ENCODE measurements at places on chromosomes 11 and 22.

GRCh38 chr11:37076866-37077265 lies 478.8 kb upstream of the RAG2 start:
- no peak for DNase-seq

DNA sequence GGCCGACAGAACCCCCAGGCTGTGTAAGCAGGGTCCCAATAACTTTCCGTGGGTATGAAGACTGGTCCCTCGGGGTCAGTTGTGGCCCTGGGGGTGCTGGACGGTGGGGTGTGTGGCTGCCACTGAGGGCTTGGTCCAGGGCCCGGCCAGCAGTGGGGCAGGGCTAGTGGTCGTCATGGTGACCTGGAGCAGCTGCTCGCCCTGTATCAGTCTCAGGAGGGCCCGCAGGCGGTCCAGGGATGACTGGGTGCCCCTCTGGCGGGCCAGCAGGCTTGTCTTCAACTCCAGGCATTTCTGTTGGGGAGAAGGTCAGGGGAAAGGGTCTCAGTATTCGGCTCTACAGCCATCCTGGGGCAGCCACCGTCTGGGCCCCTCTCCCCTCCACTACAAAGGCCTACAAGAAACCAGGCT lies 126.8 kb downstream of the PHF21B start:
- DNase-seq = no peak

- no peak for DNase-seq
Observed at GRCh38 chr11:35711173-35711910, 48.8 kb downstream of the TRIM44 start.

- no peak for DNase-seq
Observed at GRCh38 chr22:38700270-38700788, 414 bp downstream of the JOSD1 start.

DNA sequence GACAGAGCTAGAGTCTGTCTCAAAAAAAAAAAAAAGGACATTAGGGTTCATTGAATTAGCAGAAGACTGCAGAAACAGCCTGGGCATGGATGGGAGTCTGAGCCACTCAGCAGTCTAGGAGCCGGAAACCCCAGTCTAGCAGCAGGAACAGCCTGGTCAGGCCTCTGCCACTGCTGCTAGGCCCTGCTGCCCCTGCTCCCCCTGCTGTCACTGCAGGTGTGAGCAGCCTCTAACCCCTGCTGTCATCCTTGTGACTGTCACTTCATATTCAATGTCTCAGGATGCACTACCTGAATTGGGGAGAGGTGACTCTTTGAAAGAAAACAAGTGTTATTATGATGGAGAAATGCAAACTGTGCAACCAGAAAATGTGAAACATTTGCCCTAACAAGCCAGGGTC lies 7.0 kb upstream of the DDX17 start:
- no peak for DNase-seq

- DNase-seq = no peak
Observed at GRCh38 chr11:86578727-86579405, 93.5 kb downstream of the ME3 start.

DNA sequence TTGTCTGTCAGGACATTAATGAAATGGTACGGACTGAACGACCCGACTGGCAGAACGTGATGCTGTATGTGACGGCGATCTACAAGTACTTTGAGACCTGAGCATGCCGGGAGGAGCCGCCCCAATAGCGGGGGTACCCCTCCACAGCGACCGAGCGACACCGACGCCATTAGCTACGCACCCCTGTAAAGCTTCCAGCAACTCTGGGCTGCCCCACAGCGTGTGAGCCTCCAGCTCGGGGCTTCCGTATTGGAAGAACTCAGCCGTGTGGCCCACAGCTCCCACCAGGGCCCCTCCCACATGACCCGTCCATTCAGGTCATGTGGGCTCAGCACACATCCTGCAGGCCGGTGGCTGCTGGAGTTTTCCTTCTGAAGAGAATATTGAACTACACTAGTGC lies 12.9 kb upstream of the ADORA2A start:
- DNase-seq = no peak

DNA sequence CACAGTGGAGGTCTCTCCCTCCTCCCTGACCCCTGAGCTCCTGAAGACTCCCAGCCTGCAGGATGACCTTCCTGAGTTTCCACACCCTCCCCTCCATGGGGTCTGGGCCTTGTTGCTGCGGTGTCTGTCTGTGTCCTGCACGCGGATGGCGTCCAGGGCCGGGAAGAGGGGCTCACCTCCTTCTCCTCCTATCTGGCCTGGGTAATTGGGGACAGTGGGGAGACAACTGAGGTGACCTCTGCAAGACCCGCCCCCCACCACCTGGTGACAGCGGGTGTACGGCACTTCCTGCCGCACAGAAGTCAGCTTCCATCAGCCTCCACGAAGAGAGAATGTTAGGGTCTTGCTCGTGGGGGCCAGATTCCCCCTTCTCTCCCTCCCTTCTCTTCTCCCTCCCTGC lies 31.7 kb downstream of the LINC01488 start:
- DNase-seq = no peak

- no peak for DNase-seq
Observed at GRCh38 chr11:18455686-18456372, at the start of gene LDHAL6A. TSS of gene LDHAL6A (plus strand) at chr11:18455856. CDS start at chr11:18456681, 825 bp downstream.

GRCh38 chr11:42161886-42162285 lies 702.4 kb upstream of the LRRC4C start:
- DNase-seq = no peak

DNA sequence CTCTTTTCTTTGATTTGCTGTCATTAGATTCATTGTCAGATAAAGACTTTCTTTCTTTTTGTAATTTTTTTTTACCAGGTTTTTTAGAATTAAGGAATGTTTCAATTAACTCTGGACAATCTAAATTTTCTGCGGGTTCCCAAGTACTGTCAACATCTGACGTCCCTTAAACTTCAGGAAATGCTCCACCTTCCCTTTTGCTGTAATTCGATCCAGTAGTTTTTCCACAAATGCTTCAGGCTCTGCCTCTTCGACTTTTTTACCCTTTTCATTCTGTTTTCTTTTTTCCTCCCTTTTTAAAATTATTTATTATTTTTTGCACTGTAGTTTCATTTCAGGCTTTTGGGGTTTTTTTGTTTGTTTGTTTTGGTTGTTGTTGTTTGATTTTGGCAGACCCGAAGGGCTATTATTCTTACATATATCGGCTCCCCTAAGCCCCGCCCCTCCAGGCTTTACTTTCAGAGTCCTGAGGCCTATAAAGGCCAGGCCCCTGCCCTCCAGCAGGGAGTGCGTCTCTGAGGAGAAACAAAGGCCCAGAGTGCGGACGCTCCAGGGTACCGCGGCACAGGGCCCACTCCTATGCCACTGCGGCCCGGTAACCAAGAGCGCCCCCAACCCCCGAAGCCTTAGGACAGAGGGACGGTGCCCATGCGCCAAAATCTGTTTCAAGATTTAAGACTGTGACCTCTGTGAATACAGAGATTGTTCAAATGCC lies 116.4 kb downstream of the TYR start:
- no peak for DNase-seq

Measured in SIG-M5 (cell line).